Activated CD4-positive, alpha-beta T cell treated with anti-CD3 and anti-CD28 coated beads, Interleukin-2, amount 50 U/mL, for 48 hours (primary cell): ENCODE measurements at places on chromosomes 16 and 17.

DNA sequence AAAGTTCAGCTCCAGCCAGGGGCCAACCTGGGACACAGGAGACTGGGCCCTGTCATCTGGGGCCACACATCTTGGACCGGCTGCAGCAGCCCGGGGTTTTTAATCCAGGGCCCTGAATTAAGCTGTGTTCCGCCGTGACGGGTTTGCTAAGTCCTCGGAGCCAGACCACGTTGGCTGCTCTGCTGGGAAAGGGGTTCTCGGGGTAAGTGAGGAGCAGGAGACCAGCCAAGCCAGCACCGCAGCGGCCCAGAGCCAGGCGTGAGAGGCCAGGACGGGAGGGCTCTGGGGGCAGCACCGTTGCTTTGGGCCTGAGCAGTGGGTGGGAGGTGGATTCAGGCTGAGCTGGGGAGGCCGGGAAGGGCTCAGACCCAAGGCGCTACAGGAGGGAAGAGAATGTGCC is 31.3 kb upstream of the CBX4 start:
- DNase-seq: no peak

DNA sequence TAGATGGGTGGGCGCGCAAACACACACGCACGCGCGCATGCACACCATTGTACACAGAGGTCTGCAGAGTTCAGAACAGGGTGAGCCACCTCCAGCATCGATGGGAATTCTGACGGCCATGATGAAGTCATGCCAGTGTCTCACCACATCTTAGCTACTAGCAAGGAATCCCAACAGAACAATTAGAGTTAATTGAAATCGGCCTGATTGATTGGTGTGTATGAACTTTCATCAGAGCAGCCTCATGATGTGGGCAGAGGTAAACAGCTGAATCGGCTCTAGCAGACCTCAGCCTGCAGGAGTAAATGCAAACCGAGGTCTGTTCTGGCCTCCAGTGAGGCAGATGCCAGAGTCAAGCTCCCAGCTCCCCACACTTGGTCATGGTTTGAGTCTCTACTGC is 200.6 kb downstream of the CBLN1 start:
- no peak for DNase-seq

DNA sequence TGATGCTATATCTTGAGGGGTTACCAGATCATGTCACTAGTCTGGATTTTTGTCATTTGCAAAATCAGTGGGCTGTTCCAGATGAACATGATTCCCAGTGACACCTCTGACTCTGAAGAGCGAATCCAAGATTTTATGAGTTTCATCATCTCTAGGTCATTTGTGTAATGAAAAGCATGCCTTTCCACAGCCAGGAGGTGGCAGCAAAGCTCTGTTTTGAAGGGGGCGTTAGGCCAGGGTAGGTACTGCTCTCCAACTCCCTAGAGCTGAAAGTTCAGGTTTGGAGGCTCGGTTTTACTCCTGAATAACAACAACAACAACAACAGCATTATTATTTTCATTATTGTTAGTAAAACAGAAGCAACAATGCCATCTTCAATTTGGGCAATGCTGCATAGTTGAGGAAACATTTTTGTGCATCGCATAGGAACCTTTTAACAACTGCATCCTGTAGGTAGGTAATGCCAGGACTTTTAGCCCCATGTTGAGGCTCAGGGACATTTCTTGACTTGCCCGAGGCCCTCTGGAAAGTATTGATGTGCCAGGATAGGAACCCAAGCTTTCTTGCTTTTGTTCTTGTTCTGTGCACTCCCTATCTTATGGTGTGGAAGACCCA is 77.0 kb downstream of the MYH13 start:
- DNase-seq: peak; percentile 28

GRCh38 chr16:79814124-79814523 is 213.6 kb upstream of the MAF start:
- no peak for DNase-seq

DNA sequence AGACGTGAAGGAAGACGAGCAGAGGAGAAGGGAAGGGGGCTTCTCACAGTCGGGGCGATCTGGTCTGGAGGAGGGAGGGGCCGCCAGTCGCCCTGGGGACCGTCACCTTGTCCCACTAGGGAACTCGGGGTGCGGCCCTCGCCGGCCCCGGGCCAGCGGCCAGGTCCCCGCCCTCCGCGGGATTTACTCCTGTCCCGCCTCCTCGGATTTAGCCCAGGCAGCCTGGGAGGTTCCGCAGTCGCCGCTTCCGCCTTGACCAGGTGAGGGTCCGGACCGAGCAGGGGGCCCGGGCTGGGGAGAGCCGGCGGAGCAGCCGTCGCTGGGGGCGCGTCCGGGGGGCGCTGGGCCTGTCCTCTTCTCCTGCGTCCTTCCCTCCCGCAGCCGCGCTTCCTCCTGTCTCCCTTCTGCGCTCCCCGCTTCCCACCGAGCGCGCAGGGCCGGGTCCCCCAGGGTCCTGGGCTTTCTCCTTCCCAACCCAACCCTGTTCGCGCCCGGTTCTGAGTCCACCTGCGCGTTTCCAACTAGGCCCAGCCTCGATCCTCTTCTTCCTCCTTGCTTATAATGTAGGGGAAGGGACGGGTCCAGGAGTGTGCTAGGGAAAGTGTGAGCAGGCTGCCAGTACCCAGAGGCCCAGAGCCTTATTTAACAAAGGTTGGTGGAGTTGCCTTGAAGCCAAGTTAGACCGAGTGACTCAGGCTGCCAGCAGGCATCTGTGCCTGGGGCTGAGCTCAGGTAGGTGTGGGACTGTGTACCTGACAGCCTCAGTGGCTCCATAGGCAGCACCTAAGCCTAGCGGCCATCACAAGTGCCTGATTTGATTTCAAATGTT is at the start of gene TNK1:
TSS of gene TNK1 (plus strand) at position 235 of the 829 bp plus-strand sequence. CDS start 1,838 bp downstream, outside the sequence.
- no peak for DNase-seq

DNA sequence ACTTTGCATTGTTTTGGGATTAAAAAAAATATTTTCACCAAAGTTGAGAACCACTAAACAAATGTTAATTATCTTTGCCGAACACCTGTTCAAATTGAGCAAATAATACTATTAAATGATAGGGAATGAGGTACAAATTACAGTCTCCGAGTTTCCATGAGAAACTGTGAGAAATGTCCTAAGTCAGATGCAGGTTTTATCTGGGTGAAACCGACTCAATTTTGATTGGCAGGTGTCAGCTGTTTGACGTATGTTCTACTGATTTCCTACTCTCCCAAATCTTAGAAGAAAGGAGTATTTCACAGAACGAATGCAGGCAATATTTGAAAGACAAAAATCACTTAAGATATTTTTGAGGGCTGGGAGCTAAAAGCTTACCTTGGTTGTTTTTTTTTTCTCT is 622.0 kb upstream of the GOT2 start:
- no peak for DNase-seq

- DNase-seq: no peak
These were observed 78.4 kb downstream of the ARHGAP44 start for GRCh38 chr17:12867726-12868125.

DNA sequence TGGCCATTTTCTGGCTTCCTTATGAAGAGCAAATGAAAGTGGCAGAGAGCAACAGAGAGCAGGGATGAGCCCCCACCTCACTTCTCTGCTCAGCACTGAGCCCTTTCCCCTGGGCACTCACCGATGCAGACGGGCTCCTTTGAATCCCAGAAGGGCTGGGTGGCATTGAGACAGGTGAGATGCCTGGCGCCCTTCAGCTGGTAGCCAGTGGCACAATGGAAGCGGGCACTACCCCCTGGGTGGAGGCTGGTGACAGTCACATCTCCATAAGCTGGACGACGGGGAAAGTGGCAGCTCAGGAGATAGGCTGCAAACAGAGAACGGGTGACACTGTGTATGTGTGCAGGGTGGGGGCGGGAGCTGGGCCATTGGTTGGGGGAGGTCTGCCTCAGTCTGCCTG is 12.5 kb upstream of the PHF12 start:
- DNase-seq: no peak

DNA sequence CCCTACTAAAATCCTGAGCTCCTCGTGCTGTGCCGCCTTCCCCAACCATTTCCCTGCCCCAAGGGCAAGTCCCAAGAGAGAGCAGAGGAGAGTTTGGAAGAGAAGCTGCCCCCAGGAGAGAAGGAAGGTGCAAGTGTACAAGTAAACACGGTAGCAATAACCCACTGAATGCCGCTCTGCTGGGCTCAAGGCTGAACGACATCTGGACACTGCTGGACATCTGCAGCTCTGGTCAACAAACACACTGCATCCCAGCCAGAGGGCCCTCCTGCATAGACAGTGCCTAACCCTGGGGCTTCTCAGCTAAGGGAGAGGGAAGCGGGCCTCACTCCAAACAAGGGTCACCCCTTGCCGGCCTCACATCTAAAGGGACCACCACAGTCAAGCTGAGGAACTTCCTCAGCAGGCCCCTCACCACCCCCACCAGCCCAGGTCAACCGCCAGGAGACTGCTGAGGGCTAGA is 12.7 kb downstream of the JUP start:
- no peak for DNase-seq

GRCh38 chr16:19698480-19699465 is 19.3 kb downstream of the KNOP1 start:
- DNase-seq: peak; percentile 29

DNA sequence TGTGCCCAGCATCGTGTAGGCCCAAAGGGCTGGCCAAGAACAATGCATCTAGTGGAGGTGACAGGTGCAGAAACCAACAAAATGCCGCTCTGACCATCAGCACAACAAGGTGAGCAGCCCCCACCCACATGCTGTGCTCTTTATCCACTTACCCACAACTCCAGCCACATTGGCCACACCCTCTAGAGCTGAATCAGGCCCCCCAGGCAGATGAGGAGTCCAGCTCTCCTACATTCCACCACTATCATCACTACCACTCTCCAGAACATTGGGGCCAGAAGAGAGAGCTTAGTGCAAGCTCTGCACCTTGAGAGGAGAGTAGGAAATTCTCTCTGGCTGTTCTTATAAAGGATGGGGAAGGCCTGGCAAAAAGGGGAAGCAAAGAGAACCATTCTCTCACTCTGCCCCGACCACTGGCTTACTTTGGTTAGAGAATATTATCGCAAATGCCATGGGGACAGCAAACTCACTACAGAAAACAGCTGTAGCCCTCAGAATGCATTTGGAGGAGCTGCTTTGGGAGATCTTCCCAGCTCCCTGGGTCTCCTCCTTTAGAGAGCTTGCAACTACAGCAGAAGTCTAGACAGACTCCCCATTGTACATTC is 75.0 kb downstream of the TMEM132E start:
- DNase-seq: no peak

- no peak for DNase-seq
These were observed 5.7 kb upstream of the SLC38A8 start for GRCh38 chr16:84048270-84048669.

DNA sequence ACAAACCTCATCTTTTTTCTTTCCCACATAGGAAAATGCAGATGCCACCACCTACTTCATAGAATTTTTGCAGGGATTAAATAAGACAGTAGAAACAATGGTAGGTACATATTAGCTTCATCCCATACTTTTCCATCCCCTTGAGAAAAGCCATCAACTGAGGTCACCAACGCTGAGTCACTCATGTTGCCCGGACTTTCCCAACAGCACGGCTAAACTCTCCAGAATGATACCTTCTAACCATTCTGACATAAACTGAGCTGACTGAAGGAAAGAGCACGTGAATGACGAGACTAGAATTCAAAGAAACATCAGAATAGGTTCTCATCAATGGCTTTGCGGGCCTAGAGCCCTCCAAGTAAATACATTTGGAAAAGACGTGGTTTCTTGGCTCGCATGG is 146.0 kb upstream of the RCVRN start:
- DNase-seq: no peak

DNA sequence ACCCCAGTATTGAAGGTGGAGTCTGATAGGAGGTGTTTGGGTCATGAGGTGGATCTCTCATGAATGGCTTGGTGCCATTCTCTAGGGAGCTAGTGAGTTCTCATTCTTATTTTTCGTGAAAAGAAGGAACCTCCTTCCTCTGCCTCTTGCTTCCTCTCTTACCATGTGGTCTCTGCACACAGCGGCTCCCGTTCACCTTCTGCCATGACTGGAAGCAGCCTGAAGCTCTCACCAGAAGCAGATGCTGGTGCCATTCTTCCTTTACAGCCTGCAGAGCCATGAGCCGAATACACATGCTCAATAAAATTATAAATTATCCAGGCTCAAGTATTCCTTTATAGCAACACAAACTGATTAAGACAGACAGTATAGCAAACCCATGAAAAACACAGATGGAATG is 545.1 kb upstream of the C16orf82 start:
- no peak for DNase-seq

GRCh38 chr17:82222816-82223215 is 6.0 kb upstream of the SLC16A3 start:
- no peak for DNase-seq

DNA sequence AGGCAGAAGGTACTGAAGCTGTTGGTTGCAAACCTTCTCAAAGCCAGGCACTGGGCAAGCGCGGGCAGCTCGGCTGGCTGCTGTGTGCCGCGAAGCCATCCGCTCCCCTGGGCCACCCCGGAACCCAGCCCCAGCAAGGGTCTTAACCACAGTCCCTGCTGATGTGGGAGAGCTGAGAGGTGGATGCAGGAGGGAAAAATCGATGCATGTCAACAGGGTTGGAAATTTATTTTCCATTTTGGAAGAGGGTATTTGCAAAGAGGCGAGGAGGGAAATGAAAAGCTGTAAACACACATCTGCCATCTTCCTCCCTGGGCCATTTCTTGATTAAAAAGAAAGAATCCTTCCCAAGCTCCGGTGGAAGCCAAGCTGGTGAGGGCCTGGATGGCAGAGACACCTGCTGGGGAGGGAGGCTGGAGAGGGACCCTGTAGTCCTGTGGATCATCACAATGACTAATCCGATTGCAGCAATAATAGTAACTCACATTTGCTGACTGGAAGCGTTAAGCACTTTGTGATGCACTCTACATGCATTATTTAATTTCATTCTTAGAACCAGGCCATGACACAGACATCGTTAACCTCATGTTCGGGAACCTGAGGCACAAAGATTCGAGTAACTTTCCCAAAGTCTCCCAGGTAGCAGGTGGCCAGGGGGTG is 13.9 kb upstream of the TBX2 start:
- no peak for DNase-seq

GRCh38 chr17:44176671-44177501 is 6.4 kb downstream of the ASB16 start:
- DNase-seq: no peak

DNA sequence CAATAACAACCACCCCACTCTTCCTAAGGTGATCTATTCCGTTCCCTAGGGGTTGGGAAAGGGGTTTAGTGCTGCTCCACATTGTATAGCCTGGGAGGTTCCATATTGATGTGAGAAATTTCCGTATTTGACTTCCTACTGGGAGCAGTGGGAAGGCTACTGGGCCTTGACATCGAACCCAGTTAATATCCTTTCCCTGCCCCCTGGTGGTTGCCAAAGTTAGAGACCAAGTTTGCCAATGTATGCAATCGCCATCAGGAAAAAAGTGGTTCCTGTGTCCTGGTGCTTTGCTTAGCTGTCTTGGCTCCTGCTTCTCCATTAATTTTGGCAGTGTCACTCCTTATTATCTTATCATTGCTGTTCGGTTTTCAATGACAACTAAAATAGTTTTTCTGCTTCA is 914.9 kb downstream of the KCNJ2 start:
- peak; percentile 5 for DNase-seq

GRCh38 chr16:83994087-83994486 is 26.0 kb downstream of the NECAB2 start:
- DNase-seq: no peak

- no peak for DNase-seq
These were observed 16.4 kb downstream of the C16orf74 start for GRCh38 chr16:85734311-85735017.

GRCh38 chr17:67557921-67558320 is 159.8 kb upstream of the NOL11 start:
- DNase-seq: no peak
